T-helper 2 cell treated with Interferon-gamma antibody and Interleukin-4, amounts not matched to agents 100 ng/mL and 5 ng/mL, for 36 hours (primary cell): ENCODE measurements at places on chromosomes 7 and 10. TPM values are rescaled to one million over a fixed set of nuclear protein-coding genes. Genes with fewer than 3 reads are reported as not detected.

OR2A1 gene
- 0.09 TPM in 1 of 2 replicates, not detected in the other for total RNA-seq

MSMB gene
- total RNA-seq = not detected in 2 replicates

EBLN1 gene
- not detected in 2 replicates for total RNA-seq

TMEM26 gene
- total RNA-seq = not detected in 2 replicates

MCM10 gene
- total RNA-seq = 61.7 and 65.0 TPM in 2 replicates

CD36 gene
- total RNA-seq = not detected in 2 replicates

SLC13A4 gene
- total RNA-seq = not detected in 2 replicates

SH3PXD2A gene
- 11.1 and 11.9 TPM in 2 replicates for total RNA-seq

CALML3 gene
- total RNA-seq = not detected in 2 replicates

NKX1-2 gene
- total RNA-seq = not detected in 2 replicates

HELLS gene
- total RNA-seq = 160 and 164 TPM in 2 replicates

MOGAT3 gene
- not detected in 2 replicates for total RNA-seq

FAM221A gene
- total RNA-seq = 2.5 and 3.6 TPM in 2 replicates

COL28A1 gene
- total RNA-seq = not detected in 2 replicates

GTF2IRD2 gene
- 14.5 and 16.5 TPM in 2 replicates for total RNA-seq

GBX1 gene
- not detected in 2 replicates for total RNA-seq

CLDN4 gene
- not detected in 2 replicates for total RNA-seq

RTKN2 gene
- 5.0 and 5.3 TPM in 2 replicates for total RNA-seq
